Activated effector memory CD4-positive, alpha-beta T cell treated with anti-CD3 and anti-CD28 coated beads, Interleukin-2, amount 50 U/mL, for 16 hours (primary cell): ENCODE measurements at places on chromosomes 11 and 22.

GRCh38 chr11:60498853-60499252 lies 6.3 kb downstream of the MS4A12 start:
- DNase-seq: no peak

DNA sequence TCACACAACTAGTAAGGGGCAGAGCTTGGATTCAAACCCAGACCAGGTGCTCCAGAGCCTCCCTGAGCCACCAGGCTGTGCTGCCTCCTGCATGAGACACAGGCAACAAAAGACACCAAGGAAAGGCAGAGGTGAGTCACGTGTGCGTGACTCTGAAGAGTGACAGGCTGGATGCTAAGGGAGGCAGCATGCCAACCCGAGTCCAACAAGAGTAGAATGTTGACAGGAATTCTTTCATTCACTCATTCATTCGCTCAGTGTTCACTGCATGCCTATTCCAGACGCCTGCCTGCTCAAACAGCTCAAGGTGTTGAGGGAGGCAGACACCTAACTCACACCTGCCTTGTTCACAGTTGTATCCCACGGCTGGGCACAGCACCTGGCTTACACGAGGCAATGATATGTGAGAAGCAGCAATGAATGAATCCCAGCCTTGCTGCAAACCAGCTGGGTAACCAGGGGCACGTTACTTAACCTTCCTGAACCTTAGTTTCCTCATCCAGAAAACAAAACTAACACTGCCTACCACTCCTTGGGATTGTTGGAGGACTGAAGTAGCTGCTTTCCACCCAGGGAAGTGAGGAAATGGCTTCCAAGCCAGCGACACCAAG lies 73.8 kb upstream of the ARFGAP3 start:
- DNase-seq: no peak

DNA sequence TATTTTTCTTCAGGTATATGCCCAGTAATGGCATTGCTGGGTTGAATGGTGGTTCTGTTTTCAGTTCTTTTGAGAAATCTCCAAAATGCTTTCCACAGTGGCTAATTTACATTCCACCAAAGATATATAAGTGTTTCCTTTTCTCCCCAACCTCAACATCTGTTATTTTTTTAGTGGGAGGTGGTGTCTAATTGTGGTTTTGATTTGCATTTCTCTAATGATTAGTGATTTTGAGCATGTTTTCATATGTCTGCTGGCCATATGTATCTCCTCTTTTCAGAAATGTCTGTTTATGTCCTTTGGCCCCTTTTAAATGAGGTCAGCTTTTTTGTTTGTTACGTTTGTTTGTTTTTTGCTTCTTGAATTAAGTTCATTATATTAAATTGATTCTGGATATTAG lies 760.2 kb downstream of the KCNA4 start:
- DNase-seq: no peak

- no peak for DNase-seq
Measured at GRCh38 chr22:38257181-38257580, 15.6 kb downstream of the TMEM184B start.

DNA sequence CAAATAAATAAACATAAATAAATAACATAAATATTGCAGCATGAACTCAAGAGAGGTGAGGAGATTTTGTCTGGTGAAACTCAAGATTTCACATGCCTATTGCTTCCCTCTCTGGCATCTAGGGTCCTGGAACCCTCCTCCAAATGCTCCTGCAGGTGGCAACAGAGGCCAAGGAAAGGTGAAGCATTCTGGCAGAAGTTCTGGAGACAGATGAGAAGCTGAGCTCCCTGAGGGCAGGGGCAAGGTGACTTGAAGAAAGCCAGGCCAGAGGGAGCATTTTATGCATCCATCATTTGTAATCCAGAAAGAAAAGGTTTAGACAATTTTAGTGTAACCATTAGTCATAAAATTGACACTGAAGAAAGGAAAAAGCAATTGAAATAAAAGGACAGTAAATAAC lies 64.9 kb downstream of the ENDOD1 start:
- peak; percentile 83 for DNase-seq

GRCh38 chr11:130055617-130056016 lies 14.1 kb upstream of the APLP2 start:
- DNase-seq: no peak
